ENCODE measurements at places on chromosomes 7 and 10.

- no peak for DNase-seq
Measured at GRCh38 chr7:25732766-25733217, 419.2 kb upstream of the NFE2L3 start.

DNA sequence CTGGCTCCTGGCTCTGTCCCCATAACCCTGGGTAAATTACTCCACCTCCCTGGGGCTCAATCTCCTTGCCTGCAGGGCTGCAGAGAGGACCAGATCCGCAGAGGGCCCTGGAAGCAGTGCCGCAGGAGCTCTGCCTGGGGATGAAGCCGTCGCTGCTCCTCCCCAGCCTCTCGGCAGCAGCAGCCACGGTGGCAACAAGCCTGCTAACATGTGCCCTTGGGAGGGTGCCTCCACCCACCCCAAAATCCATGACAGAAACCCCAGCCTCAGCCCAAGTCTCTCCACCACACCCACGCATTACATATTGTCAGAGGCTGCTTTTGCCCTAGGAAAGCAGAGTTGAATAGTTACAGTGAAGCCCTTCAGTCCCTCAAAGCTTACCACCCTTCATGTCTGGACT, 486.4 kb upstream of the FOXK1 start:
- no peak for DNase-seq

- DNase-seq: peak; percentile 80
Measured at GRCh38 chr7:28096713-28097112, 83.9 kb downstream of the JAZF1 start.

DNA sequence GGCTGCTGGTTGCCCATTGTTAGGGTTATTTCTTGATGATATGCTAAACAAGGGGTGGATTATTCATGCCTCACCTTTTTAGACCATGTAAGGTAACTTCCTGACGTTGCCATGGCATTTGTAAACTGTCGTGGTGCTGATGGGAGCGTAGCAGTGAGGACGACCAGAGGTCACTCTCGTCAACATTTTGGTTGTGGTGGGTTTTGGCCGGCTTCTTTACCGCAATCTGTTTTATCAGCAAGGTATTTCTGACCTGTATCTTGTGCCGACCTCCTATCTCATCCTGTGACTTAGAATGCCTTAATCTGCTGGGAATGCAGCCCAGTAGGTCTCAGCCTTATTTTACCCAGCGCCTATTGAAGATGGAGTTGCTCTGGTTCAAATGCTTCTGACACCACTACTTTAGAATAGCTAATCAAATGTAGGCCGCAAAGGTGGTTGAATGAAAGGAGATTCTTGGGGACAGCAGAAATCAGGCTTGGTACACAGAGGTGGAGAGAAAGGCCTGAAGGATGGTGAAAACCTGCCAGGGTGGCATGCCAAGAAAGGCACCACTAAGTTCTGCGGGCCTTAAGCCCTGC, 17.9 kb upstream of the SMO start:
- DNase-seq: no peak

GRCh38 chr7:149409895-149410294, 51.0 kb downstream of the ZNF777 start:
- no peak for DNase-seq

- DNase-seq: no peak
Measured at GRCh38 chr10:119132521-119133345, 28.8 kb downstream of the DENND10 start.

DNA sequence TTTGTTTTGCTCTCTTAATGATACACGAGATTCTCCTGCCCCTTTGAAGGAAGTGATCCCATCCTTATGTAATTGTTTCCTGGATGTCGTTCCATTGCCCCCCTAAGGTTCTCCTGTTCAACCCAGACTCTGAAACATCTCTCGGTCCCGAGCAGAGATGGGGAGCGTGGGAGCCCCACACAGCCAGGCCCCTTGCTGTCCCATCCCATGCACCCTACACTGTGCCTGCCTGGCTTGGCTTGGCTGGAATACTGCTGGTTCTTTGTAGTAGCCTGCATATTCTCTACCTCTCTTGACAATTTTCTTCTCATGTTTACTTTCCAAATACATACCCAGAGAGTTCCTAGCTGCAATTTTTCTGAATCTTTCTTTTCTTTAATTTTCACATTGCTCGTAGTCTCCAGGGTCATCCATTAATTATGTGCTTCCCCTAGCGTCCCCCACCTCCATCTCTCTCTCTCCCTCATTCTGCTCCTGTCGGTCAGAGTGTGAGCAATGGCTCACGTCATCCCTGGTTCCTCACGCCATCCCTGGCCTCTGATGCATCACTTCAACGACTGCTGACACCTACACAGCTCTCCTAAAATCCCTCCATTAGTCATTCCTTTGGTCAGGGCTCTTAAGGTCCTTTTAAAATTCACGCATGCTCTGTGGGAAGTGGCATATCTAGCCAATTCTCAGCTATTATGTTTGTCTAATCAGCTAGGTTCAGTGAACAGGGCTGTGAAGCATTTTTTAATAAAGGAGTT, 32.5 kb upstream of the GPR158 start:
- DNase-seq: no peak

- no peak for DNase-seq
Measured at GRCh38 chr7:130893441-130893894, 159.5 kb upstream of the KLF14 start.

DNA sequence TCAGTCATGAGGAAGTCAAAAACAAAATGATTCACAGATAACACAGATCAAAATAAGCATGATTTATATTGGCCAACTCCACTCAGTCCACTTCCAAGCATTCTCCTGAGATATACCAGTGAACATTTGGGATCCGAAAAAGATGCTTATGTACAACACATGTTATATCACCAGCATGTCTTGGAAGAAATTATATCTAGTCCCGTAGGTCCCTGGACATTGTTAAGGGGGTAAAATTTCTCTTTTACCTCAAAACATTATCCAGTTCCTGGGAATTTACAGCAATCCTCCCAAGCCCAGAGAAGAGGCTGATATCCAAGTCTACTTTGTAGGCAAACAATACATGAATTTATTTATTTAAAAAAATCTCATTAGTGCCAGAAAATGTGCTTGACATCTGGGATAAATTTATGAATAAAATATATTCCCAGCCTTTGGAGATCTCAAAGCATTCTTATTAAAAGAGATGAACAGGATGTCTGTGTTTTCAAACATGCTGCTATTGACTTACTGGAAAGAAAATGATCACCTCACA, 582.2 kb upstream of the ZWINT start:
- no peak for DNase-seq

DNA sequence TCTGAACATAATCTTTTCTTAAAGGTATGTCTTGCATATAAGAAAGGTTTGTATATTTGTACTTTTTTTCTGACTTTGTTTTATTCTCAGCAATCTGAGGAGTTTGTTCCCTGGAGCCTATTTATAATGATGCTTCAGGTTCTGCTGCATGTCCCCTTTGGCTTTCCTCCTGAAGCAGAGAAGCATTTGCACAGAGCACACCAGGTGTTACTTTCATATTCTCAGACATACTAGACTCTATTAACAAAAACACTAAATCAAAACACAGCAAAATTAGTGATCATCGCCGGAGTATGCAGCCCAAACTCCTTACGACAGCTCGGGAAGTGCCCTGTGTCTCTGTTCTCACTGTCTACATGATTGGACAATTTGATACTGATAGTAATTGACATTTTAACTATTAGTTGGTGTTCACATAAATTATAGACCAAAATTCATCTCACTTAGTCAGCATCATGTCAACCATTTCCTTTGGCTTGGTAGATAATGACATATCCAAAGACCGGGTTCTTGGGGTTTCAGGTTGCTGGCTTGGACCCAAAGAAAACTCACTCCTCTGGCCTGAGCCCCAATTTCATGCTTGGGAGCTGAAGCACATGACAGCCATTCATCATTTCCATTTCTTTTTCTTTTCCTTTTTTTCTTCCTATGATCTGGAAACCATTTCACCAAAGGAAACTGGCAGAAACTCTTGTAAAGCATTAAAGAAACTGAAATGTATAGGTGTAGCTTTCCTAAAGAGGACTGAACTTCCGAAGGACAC, 400.1 kb upstream of the NRP1 start:
- DNase-seq: peak; percentile 61

DNA sequence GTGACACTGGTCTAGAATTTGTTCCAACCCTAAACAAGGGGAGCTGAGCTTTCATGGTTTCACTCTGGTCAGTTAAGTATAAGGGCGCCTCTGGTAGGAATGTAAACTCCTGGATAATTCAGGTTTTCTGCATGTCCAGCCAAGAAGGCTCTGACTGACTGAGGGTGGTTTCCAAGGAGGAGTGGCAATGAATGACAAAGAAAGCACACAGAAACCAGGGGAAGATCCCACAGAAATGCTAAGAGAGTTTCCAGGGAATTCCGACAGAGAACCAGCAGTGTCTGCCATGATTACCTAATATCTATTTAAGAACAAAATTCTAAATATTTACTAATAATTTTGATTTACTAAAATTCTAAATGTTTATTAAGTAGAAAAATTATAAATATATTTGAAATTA, 27.3 kb upstream of the NRG3 start:
- no peak for DNase-seq

DNA sequence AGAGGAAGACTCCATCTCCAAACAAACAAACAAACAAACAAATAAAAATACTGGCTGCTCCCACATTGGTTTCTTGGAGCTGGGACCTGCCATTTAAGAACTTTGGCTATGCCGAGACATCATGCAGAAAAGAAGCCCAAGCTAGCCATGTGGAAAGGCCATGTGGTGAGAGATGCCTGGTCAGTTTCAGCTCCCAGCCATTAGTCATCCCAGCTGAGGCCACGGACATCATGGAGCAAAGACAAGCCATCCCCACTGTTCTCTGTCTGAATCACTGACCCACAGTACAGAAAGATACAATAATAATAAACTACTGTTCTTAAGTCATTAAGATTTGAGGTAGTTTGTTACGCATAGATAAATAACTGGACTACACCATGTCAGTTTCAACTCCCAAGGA, 70.0 kb upstream of the PCBD1 start:
- no peak for DNase-seq
